Activated CD8-positive, alpha-beta memory T cell treated with anti-CD3 and anti-CD28 coated beads, Interleukin-2, amount 50 U/mL, for 48 hours (primary cell): ENCODE measurements at places on chromosomes 2 and 18.

GRCh38 chr2:135130751-135131150 lies 78.7 kb downstream of the RAB3GAP1 start:
- no peak for DNase-seq

DNA sequence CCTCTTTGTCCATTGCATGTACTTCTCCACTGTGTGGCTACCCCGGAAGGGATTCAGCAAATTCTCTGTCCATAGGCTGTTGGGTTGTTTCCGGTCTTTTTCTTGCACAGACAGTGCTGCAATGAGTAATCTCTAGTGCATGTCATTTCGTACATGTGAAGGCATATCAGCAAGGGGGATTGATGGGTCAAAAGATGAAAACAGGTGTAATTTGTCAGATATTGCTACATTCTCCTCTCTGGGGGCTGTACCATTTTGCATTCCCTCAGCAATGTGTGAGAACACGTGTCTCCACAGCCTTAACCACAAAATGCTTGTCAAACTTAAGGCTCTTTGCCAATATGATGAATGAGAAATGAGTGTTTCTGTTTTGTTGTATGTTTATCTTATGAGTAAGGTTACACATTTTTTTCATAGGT lies 60.5 kb downstream of the KLHL29 start:
- DNase-seq, result no peak

DNA sequence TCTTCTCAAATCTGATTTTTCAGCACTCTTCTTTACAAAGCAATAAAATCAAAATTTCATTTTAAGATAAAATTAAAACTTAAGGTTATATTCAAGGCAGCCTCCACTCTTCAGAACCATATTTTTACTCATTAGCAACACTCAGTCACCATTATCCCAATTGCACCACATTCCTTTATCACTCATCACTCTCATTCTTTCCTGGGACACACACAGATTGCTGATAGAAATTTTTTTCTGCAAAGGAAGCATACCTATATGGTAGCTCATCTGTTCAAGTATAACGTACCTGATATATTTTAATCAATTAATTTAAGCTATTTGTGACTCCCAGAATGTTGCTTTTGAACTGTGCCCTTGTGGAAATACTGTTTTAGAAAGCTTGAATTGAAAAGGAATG lies 1559.3 kb upstream of the ZEB2 start:
- DNase-seq, result no peak

DNA sequence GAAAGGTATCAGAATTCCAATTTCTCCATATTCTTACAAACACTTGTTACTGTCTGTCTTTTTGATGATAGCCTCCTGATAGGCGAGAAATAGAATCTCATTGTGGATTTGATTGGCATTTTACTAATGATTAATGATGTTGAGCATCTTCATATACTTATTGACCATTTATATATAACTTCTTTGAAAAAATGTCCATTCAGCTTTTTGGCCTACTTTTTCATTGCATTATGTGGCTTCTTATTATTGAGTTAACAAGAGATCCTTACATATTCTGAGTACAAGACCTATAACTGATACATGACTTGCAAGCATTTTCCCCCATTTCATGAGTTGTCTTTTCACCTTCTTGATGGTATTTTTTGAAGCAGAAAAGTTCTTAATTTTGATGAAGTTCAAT lies 54.6 kb downstream of the QPCT start:
- no peak for DNase-seq

- no peak for DNase-seq
These were observed 28.6 kb downstream of the EPB41L3 start for GRCh38 chr18:5515011-5515784.

DNA sequence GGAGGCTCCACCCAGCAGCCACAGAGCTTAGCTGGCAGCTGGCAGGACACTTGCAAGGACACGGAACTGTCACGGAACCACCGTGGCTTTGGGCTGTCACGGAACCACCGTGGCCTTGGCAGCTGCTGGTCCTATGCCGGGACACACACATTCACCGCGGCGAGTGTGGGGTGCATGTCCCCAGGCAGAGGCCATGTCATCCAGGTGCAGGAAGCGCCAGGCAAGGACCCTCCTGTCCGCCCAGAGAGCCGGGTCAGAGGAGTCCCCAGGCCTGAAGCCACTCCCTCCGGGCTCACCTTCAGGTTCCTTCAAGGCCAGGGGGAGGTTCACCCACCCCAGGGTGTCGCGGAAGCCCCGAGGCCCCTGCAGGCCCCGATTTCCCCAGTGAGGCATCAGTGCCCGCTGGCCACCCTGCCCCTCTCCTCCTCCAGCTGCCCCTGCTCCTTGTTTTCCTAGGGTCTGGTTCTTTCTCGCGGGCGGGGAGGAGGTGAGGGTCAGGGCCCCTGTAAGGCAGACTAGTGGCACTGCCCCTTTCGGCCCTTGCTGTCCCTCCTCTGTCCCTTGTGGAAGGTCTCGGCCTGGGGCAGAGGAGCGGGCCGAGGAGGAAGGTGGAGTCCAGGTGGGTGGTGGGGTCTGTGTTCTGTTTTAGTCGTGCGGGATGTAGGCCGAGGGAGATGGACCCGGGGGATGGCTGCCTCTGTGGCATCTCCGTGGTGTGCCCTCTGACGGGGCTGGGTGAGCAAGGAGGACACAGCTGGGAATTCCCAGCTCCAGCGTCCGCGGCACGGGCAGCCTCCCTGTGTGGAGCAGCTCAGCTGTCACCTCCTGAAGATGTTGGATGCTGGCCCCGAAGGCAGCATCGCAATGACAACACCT lies 60.6 kb downstream of the NFATC1 start:
- DNase-seq, result no peak

- DNase-seq, result no peak
These were observed 232.7 kb downstream of the PRKCE start for GRCh38 chr2:45884126-45884525.

DNA sequence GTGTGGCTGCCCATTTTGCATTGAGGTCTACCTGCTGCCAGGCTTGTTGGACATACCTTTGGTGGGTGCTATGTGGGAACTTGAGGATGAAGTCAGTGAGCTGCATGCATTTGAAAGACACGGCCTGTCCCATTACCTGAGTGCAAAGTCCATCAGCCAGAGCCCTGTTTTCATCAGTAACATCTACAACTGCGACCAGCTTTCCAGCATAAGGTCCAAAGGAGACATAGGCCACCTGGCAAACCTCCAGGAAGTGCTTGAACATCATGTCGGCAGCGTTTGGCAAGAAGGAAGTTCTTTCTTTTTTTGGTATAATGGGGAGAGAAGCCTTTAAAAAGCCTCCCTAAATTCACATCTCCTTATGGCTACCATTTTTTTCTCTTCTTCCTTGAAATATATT lies 143.1 kb downstream of the FAM161A start:
- no peak for DNase-seq

GRCh38 chr2:138779781-138780445 lies at the start of gene NXPH2:
Gene NXPH2, minus strand, starts transcription at chr2:138780390. Its CDS starts 149 bp downstream, at chr2:138780241.
- DNase-seq, result no peak

GRCh38 chr18:45409971-45410370 lies 205.3 kb upstream of the SLC14A2 start:
- no peak for DNase-seq

GRCh38 chr2:217010173-217010572 lies 150.3 kb upstream of the TNP1 start:
- no peak for DNase-seq

GRCh38 chr2:138221358-138221757 lies 257.1 kb downstream of the HNMT start:
- DNase-seq, result no peak

DNA sequence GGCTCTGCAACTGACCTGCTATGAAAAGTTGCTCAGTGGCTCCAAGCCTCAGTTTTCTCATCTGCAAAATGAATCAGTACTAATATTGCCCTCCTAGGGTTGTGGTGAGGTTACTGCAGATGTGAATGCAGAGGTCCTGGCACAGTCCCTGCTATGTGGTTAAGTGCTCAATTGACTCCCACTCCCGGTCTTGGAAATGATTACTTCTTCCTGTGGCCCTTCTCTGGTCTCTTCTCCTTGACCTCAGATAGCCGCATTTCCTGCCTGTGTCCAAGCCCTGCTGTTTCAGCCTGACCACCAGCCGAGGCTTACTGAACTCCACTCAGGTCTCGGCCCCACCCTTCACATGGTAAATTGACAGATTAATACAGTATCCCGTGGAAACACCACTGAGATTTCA lies 26.3 kb downstream of the CNGA3 start:
- DNase-seq, result no peak

DNA sequence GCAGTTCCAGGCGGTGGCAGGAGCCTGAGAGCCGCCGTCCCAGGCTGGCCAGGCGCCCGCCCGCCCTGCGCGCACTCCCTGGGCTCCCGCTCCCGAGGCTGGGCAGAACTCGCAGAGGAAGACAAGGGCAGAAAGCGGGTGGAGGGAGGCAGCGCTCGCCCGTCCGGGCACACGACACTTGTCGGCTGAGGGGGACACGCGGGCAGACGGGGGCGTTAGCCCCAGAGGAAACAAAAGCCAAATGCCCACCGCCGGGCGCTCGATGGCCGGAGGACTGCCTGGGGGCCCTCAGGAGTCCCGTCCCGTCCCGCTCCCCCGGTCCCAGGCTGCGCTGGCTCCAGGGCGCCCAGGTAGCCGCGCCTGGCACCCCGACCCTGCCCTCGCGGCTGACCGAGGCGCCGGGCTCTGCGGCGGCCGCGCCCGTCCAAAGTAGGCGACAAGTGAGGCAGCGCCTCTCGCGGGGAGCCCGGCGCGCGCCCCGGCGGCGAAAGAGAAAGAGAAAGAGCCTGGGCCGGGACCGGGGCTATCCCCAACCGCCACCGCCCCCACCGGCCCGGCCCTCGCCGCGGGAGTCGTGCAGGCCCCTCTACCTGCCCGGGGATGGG lies 491 bp downstream of the L3MBTL4 start:
- DNase-seq, result peak; percentile 62

- no peak for DNase-seq
These were observed 550.3 kb upstream of the HS6ST1 start for GRCh38 chr2:128868686-128869551.

GRCh38 chr2:151520976-151521375 lies 111.3 kb downstream of the RIF1 start:
- no peak for DNase-seq

DNA sequence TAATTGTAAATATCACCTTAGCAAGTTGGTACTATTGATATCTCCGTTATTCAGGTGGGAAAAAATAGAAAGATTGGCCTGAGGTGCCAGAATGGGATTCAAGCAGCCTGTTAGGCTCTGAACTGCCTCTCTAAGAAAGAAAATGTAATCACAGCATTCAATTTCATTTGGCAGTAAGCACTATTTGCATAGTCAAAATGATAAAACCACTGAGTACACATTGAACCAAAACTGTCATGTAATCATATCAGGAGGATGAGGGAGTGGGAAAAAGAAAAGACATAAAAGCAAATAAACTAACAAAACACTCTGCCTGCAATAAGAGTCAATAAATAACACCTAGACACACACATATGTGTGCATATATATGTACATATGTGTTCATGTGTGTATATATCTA lies 103.9 kb upstream of the TACR1 start:
- no peak for DNase-seq

GRCh38 chr2:195995499-195995898 lies 73.1 kb downstream of the DNAH7 start:
- no peak for DNase-seq

GRCh38 chr2:134501476-134502091 lies 217.2 kb downstream of the TMEM163 start:
- DNase-seq, result no peak

GRCh38 chr2:139439100-139439499 lies 658.9 kb upstream of the NXPH2 start:
- no peak for DNase-seq

GRCh38 chr2:167451496-167452289 lies 563.4 kb downstream of the XIRP2 start:
- DNase-seq, result no peak

- no peak for DNase-seq
These were observed 91.8 kb downstream of the ACVR1 start for GRCh38 chr2:157784169-157784822.

GRCh38 chr2:189124175-189124574 lies 55.4 kb downstream of the COL5A2 start:
- DNase-seq, result no peak

DNA sequence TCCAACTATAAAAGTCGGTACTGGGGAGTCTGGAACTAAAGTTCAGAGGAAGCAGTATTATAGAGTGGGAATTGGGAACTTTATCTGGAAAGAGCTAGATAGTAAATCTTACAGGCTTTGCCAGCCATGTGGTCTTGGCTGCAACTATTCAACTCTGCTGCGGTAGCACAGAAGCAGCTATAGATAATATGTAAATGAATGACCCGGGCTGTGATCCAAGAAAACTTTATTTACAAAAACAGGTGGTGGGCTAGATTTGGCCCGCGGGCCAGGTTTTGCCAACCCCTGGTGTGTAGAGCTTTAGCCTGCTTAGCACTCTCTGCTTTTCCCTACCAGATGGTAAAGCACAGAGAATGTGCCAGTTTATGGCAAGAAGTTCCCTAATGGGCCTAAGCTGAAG lies 70.8 kb downstream of the TNP1 start:
- no peak for DNase-seq

DNA sequence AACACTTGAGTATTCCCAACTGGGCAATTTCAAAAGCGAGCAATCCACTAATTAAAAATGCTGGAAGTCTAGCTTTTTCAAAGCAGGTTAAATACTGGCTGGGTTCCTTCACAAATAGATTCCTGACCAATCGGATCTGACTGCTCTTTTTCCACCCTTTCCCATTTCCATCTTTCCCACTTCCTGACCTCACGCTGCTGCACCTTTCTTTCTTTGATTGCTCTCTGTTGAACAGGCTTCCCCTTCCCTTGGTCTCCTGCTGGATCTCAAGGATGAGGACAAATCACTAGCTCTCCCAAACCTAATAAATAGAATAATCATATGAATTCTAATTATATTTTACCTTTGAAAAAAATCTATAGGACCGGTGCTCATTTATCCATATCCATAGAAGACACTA lies 121.2 kb downstream of the TCF4 start:
- DNase-seq, result no peak

- peak; percentile 62 for DNase-seq
These were observed 55.5 kb downstream of the PIGN start for GRCh38 chr18:62131301-62131909.

DNA sequence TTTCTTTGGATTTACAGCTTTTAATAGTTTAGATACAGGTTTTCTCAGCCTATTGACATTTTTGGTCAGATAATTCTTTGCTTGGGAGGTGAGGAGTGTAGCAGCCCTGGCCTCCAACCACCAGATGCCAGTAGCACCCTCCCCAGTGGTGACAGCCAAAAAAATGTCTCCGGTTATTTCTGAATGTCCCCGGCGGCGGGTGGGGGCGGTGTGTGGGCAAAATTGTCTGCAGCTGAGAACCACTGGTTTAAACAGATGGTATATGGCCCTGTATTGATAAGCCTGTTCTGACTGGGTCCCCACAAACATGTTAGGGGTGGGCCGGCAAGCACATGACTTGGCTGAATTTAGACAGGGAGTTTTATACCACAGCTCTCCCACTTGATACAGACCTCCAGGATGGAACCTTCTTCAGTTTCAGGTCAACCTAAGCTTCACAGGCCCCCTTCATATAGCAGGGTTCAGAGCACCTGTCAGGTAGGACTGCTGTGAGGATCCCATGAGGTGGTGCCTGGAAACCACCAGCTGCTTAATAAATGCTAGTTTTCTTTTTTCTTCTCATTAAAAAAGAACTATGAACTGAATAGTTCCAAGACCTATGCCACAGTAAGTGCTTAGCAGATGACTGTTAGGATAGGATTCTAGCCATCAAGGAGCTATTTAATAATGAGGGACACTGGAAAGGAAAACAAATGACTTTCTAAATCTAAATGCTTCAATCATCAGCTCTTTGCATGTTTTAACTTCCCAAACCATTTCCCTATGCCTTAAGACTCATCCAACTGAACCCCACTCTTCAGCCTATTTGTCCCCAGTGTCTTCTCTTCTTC lies 18.1 kb downstream of the LPIN2 start:
- peak; percentile 84 for DNase-seq
